ENCODE measurements at places on chromosomes 5 and 9.

- DNase-seq = no peak
Measured at GRCh38 chr9:133140174-133140505, 19.1 kb upstream of the RALGDS start.

GRCh38 chr9:124332361-124333202, 74.8 kb downstream of the NEK6 start:
- no peak for DNase-seq

DNA sequence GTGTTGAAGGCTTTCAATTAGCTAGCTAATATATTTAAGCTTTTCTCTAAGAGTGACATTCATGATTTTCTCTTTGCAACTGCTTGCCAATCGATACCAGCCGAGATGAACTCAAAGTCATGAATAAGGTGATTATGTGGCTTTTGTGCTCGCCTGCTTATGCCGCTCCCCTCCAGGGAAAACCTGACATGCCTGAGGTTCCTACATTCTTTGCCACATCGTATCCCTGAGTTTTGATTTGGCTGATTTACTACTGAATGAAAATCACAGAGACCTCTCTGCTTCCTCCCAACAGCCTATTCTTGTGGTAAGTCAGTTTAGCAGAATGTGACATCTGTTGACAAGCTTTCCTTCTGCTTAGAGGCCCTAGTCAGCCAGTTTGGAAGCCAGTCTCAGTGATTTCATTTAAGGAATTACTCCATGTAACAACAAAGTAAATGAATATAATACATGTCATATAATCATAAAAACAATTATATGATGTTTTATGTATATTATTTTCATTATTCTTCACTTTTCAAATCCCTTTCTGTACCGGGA, 513.4 kb downstream of the CSNK1G3 start:
- DNase-seq = no peak

GRCh38 chr5:149583394-149583793, 2.1 kb downstream of the ARHGEF37 start:
- DNase-seq = no peak

GRCh38 chr5:72194846-72195245, 87.6 kb downstream of the MAP1B start:
- no peak for DNase-seq

GRCh38 chr5:124628721-124629596, 117.5 kb downstream of the ZNF608 start:
- no peak for DNase-seq

GRCh38 chr5:93247105-93247504, 333.9 kb downstream of the NR2F1-AS1 start:
- no peak for DNase-seq

DNA sequence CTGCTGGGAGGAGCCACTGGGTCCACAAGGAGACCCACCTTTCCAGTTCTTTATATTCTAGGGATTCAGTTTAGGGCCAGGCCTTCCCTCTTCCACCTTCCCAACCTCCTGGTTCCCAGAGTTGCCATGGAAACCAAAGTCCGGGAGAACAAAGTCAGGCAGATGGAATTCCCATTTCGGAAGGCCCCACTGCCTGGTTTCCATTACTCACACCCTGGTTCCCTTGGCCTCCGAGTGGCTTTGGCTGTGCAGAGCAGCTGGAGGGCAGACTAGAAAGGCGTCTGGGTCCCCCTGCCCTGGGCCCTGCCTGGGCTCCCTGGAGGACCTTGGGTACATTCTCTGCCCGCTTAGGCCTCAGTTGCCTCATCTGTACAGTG, 136.1 kb downstream of the RGS3 start:
- DNase-seq = no peak

- DNase-seq = no peak
Measured at GRCh38 chr9:133684121-133684935, 48.2 kb downstream of the DBH start.

GRCh38 chr5:35281613-35282012, 51.3 kb upstream of the PRLR start:
- no peak for DNase-seq

- DNase-seq = no peak
Measured at GRCh38 chr5:126274763-126275125, 148.5 kb upstream of the GRAMD2B start.

DNA sequence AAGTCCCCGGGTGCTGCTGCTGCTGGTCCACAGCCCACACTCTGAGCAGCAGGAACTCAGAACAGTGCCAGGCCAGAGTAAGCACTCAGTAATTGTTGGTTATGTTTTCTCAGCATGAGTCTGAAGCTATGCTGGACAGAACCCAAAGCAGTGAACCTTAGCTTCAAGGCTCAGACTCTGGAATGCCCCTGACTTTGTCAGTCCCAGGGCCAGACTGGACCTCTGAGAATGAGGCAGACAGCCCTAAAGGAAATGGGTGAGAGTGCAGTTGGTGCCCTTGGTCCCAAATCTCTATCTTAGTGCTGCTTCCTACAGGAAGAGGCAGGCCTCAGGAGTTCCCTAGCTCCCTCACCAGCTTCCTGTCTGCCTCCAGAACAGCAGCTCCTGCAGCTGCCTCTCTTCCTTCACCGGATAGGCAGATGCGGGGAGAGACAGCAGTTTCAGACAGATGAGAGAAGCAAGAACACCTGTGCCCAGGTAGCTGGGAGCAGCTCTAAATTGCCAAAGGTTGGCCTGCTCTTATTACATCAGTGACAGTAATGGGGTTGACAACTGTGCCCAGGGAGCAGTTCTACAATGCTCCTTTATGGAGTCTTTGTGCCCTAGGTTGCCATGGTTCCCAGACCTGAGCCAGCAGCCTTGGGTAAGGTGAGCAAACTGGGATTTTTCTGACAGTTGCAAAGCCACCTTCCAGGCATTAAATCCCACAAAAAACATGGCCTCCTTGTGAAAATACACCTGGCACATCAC, 82.2 kb upstream of the CXCL14 start:
- DNase-seq = no peak

DNA sequence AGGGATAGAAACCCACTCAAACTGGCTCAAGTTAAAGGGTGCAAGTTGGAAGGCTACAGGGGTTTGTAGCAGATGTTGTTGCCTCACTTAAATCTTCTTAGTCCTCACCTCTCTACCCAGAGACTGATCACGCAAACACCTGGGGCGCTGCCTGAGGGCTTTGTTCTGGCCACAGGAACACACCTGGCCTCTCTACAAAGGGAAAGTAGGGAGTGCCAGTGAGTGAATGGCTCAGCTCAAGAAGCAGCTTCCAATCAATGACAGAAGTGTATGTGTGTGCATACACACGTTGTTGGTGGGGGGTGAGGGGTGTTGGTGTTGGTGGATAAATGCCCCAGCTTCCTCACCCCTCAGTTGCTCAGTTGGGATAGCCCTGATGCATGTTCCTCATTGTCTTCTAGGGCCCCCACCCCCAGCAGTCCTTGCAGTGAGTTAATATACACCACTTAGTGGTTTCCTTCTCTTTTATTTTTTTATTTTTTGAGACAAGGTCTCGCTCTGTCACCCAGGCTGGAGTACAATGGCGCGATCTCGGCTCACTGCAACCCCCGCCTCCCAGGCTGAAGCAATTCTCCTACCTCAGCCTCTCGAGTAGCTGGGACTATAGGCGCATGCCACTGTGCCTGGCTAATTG, 30.6 kb upstream of the CTNNA1 start:
- no peak for DNase-seq

DNA sequence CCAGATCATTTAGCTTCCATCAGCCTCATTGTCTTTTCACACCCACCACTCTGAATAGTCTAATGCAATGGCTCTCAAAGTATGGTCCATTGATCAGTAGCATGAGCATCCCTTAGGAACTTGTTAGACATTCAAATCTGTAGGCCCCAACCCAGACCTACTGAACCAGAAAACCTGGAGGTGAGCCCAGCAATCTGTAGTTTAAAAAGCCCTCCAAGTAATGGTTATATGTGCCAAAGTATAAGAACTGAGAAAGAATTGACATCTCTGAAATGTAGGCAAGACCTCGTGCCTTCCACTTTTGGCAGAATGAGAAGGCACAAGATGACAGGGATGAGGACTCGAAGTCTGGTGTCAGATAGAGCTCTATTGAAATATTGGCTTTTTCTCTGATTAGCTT, 267.6 kb downstream of the TRIM32 start:
- no peak for DNase-seq

GRCh38 chr5:34929720-34930461, 532 bp downstream of the DNAJC21 start:
- DNase-seq = no peak

DNA sequence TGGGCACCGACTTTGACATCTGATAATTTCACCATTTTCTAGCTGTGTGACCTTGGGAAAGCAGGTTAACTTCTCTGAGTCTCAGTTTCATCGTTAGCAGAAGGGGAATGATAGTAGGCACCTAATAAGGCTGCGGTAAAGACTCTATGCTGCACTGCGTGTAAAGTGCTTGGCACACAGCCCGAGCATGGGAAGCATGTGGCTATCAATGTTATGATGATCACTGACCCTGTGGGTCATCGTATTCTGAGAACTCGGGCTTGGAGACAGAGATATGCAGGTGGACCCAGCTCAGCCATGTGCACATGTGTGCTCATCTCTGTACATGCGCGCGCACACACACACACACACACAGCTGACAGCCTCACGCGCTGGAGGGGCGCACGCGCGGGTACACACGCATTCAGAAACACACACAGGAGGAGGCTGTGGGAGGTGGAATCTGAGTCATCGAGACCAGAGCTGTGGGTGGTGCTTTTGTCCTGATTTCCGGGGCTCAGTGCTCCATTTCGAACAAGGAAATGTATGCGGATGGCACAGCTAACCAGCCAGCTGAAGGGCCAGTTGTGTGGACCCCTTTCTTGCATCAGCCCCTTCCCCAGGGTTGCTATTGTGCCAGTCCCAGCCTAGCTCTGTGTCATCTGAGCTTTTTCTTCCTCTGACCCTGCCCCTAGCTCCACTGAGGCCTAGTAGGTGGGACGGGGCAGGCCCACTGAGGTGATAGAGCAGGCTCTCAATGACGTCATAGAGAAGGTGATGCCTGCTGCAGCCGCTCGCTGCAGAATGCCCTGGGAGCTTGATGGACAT, 11.1 kb upstream of the ARAP3 start:
- no peak for DNase-seq

GRCh38 chr9:116806075-116806474, 119.0 kb downstream of the TRIM32 start:
- no peak for DNase-seq

DNA sequence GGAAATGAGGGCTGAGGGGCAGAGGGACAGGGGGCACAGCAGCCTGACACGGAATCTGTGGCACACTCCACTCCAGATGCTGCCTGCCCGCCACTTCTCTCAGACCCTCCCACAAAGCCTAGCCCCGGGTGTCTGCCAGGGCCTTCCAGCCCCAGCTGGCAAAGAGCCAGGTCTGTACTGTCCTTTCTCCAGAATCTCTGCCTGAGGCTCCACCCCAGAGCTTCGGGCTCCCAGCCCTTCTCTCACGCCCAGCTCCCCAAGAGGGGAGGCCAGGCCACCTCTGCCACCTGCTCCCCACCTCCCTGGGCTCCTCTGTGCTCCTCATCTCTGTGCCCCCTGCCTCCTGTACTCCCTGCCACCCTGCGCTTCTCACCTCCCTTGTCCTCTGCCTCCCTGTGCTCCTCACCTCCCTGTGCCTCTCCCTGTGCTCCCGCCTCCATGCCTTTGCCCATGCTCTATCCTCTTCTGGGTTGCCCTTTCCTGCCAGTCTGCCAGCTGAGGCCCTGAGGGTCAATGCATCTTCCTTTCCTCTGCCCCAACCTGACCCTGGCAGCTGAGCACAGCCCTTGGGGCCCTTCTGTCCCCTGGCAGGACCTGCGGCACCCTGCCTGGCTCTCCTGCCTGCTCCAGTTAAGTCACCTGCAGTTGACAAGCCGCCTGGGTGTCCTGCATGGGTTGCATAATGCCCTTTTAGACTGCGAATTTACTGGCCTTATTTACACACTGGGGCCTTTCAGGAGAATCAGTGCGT, 36.4 kb downstream of the RASGEF1C start:
- DNase-seq = no peak

DNA sequence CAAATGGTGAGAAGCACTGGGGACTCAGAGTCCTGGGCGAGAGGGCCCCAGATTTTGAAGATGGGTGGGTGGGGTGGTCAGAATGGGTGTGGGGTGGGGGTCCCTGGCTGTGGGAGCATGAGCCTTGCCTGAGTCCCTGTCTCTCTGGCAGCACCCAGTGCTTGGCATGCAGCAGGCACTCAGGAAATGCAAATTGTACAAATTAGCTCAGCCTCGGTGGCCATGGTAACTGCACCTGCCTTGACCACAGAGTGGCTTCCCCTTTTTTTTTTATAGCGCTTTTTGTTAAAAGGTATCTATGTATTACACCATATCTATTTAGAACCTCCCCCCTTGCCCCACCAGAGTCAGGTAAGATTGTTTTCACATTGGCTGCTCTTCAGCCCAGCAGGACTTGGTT, 19.2 kb upstream of the PITX1 start:
- DNase-seq = no peak

DNA sequence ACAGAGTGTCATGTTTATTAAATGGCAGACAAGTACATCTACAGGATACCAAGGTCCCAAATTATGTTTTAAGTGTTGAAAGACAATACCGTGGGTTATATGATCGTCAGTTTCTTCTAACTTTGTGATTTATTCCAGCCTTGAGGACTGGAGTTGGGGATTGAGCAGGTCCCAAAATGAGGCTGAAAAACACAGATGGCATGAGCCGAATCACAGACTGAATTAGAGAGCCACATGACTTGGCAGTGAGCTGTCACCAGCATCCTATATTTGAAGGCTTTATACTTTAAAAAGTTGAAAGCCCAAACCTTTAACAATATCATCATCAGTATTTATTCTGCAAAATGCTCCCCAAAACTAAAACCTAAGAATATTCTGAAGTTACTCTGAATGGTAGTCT, 79.4 kb downstream of the ADAMTS16 start:
- no peak for DNase-seq

GRCh38 chr5:180990882-180991242, 2.2 kb downstream of the BTNL3 start:
- DNase-seq = no peak

DNA sequence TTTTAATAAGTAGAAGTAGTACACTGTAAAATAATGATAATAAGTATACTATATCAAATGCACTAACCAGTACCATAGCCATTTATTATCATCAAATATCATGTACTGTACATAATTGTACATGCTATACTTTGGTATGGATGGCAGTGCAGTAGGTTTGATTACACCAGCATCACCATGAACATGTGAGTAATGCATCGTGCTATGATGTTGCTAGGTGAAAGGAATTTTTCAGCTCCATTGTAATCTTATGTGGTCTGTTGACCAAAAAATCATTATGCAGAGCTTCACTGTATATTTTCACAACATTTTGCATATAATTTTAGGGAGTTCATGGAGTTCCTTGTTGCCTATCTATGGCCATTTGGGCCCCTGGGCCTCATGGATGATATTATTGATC, 72.2 kb upstream of the HMHB1 start:
- DNase-seq = no peak

DNA sequence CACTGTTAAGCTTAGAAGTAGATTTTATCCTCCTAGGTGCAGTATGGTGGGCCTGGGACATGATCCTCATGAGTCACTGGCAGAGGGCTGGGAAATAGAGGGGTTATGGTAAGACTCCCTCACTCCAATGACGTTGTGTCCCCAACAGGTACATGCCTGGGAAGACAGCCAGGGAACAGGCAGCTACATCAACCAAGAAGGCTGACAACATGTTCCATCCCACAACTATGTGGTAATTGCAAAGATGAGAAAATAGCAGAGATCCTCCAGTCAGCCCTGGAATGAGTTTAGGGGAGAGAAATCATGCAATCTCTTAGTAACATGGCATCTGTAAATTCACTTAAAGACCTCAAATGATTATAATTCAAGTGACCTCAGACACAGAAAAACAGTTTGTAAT, 114.4 kb upstream of the LIFR start:
- DNase-seq = no peak

- DNase-seq = no peak
Measured at GRCh38 chr5:175870820-175871447, 444 bp upstream of the CPLX2 start.

Data from urinary bladder (tissue), 4 donors.